ENCODE measurements at places on chromosomes 2 and 18.
A peak's percentile ranks its signal among the peaks of the same experiment; 100 is the strongest.

DNA sequence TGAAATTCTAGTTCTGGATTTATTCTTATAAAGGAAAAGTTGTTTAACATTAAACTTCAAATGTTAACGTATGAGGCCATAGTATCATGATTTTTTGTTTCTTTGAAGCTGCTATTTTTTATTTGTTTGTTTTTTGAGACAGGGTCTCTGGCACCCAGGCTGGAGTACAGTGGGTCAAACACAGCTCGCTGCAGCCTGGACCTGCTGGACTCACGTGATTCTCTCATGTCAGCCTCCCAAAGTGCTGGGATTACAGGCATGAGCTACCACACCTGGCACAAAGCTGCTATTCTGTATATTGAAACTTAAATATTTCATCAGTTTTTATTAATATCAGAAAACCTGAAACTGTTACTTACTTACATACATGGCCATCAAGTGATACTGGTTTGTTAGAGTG lies 89.5 kb upstream of the RPRM start:
- no peak overlapping the region for H3K4me3 ChIP-seq
- H3K4me1 ChIP-seq = no peaks in the 10 kb centered on the region
- H3K27me3 ChIP-seq = no peaks in the 10 kb centered on the region
- no peaks in the 10 kb centered on the region for H3K36me3 ChIP-seq

DNA sequence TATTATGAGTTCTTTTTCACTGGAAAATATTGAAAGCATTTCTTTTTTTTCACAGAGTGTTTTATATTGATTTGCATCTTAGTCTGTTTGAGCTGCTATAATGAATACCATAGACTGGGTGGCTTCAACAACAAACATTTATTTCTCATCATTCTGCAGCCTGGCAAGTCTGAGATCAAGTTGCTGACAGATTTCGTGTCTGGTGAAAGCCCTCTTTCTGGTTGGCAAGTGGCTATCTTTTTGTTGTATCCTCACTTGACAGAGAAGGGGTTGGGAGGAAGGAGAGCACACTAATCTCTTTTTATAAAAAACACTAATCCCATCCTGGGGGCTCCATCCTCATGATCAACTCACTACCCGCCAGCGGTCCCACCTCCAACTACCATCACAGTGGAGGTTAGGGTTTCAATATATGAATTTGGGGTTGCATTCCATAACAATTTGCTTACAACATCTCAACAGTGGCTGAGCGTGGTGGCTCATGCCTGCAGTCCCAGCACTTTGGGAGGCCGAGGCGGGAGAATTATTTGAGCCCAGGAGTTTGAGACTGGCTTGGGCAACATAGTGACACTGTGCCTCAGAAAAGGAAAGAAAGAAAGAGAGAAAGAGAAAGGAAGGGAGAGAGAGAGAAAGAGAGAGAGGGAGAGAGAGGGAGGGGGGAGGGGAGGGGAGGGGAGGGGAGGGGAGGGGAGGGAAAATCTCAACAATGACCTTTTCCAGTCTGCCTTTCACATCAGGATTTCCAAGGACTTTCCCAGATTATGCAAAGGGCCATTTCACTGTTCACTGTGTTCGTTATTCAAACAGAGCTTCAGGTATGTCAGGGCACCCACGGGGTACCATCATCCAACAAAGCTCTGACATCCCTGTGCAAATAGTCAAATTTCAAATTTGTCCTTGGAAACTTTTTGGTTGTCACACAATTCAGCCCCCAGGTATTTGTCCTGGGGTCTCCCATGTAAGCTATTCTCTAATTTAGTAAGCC lies 111.1 kb downstream of the AP1S3 start:
- no peaks in the 10 kb centered on the region for H3K4me1 ChIP-seq
- peaks cover 15% of the 10 kb centered on the region for H3K27me3 ChIP-seq
- no peak overlapping the region for H3K4me3 ChIP-seq
- H3K36me3 ChIP-seq = no peaks in the 10 kb centered on the region
- no peak for DNase-seq
- no peak overlapping the region for H3K27ac ChIP-seq

GRCh38 chr2:60565472-60565871 lies 12.0 kb upstream of the BCL11A start:
- no peaks in the 10 kb centered on the region for H3K4me1 ChIP-seq
- H3K27me3 ChIP-seq = peaks cover 27% of the 10 kb centered on the region
- H3K27ac ChIP-seq = no peak overlapping the region
- H3K36me3 ChIP-seq = no peaks in the 10 kb centered on the region

- H3K27me3 ChIP-seq = peaks cover 81% of the 10 kb centered on the region
- H3K27ac ChIP-seq = no peak overlapping the region
- DNase-seq = no peak
- H3K4me3 ChIP-seq = no peak overlapping the region
- H3K4me1 ChIP-seq = peaks cover 25% of the 10 kb centered on the region
These were observed 262.1 kb downstream of the LPIN1 start for GRCh38 chr2:12008425-12009061.

- H3K27ac ChIP-seq = no peak overlapping the region
- no peaks in the 10 kb centered on the region for H3K4me1 ChIP-seq
- H3K36me3 ChIP-seq = no peaks in the 10 kb centered on the region
- no peak overlapping the region for H3K4me3 ChIP-seq
These were observed 204.4 kb downstream of the CCDC102B start for GRCh38 chr18:69002233-69002632.

DNA sequence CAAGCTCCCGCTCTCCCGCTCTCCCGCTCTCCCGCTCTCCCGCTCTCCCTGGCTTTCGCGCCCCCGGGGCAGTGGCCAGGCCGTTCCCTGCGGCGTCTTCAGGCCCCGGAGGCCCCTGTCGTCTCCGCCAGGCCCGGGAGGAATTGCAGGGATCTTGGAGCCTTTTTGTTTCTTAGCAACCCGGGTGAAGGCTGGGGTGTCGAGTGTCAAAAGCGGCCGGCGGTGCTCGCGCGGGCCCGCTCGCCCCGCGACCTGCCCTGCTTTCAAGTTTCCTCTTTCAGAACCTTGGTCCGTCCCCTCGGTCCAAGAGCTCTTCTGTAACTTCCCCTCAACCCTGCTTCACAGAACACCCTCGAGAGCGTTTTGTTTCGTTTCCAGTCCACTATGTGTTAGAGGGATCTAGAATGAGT lies 1.4 kb downstream of the RNF138 start:
- no peaks in the 10 kb centered on the region for H3K27me3 ChIP-seq
- peak overlapping the region; percentile 97 for H3K4me3 ChIP-seq
- peaks cover 34% of the 10 kb centered on the region for H3K4me1 ChIP-seq
- DNase-seq = peak; percentile 18
- H3K36me3 ChIP-seq = peaks cover 31% of the 10 kb centered on the region
- peak overlapping the region; percentile 94 for H3K27ac ChIP-seq

DNA sequence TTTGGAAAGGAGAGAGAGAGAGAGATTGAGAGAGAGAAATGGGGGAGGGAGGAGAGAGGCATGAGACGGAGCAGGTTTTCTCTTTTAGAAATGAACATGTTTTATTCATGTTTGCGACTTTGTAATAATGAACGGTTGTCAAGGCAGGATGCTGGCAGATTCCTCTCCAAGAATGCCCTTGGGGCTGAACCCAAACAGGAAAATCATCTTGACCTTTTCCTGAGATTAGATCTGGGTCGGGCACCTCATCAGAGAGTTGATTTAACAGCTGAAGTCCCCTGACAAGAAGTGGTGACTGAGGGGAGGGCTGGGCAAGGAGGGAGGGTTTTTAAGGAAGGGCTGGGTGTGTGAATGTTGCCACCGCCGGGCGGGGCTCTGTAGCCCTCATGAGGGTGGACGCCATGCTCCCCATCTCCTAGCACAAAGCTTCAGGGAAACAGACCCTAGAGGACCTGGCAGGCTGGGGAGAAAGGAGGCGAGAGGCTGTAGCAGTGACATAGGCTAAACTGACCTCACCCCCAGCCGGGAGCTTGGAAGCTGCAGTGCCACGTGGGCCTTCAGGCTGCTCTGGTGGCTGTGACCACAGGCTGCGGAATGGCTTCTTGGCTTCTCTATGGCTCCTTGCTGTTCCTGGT lies 60.0 kb downstream of the LIPG start:
- no peak for DNase-seq
- no peaks in the 10 kb centered on the region for H3K4me1 ChIP-seq
- no peak overlapping the region for H3K4me3 ChIP-seq
- H3K27me3 ChIP-seq = peaks cover 22% of the 10 kb centered on the region
- no peaks in the 10 kb centered on the region for H3K36me3 ChIP-seq
- no peak overlapping the region for H3K27ac ChIP-seq
